Suppressor macrophage treated with lipopolysaccharide for 1 hour (primary cell): ENCODE measurements at places on chromosomes 1 and 21.

DNA sequence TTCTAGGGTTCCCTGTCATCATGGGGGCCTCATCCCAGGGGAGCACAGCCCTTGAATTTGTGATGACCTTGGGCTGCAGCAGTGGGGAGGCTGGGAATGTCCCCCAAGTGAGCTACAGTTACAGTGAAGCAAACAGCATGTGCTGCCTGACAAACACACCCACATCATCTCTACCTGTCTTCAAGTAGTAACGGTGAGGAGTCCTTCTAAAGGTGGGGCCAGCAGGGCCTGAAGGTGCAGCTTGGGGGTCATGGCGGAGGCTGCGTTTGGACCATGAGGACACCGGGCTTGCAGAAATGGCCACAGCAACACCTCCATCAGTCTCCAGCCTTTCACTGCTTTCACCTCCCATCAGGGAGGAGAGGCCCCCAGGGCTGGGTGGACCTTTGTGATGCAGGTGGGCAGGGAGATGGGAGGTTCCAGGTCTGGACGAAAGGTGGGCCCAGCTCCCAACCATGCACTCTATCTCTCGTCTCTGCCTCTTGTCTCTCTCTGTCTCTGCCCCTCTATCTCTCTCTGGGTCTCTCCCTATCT lies 55.7 kb downstream of the WNT9A start:
- DNase-seq, result no peak

- peak; percentile 43 for DNase-seq
Measured at GRCh38 chr1:202860744-202861419, 28.1 kb downstream of the RABIF start.

DNA sequence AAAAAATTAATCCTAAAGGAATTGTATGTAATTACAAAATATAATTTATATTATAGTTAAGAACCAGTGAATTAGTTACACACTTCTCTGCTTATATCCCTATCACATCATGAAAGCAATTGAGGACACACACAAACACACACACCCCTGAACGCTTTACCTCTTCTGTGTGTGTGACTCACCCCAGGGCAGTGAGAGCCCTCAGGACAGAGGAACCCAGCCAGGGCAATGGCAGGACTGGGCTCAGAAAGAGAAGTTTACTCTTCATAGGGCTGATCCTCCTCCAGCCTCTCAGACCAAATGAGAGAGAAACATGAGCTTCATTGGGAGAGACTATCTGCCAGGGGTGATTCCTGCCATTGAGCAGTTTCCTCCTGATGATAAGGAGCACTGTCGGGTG lies 38.1 kb downstream of the SLC44A3 start:
- no peak for DNase-seq

DNA sequence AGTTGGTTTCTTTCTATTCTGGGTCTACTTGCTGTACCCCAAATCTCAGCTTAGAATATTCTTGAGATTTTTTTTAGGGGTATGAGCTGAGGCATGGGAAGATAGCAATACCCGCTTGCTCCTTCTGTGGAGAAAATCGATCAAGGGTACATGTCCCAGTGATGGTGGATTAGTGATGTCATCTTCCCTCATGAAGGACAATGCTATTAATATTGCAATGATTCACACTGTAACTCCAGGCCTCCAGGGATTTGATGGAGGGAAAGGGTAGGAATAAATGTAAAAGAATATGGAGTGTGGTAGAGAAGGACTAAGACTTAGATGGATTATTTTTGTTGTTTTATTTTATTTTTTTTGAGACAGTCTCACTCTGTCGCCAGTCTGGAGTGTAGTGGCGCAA lies 47.4 kb downstream of the XCL1 start:
- no peak for DNase-seq

GRCh38 chr1:33393524-33393923 lies 37.4 kb downstream of the PHC2 start:
- DNase-seq, result no peak

- peak; percentile 75 for DNase-seq
Measured at GRCh38 chr1:121458291-121459048, 273.7 kb downstream of the SRGAP2C start.

- DNase-seq, result peak; percentile 94
Measured at GRCh38 chr1:247357781-247358211, 26.1 kb upstream of the ZNF496 start.

GRCh38 chr21:33490991-33491372 lies 534 bp downstream of the DNAJC28 start:
- DNase-seq, result peak; percentile 11

- DNase-seq, result peak; percentile 44
Measured at GRCh38 chr1:151720974-151721787, at the start of gene RIIAD1. RIIAD1 (plus strand) TSS chr1:151721522; CDS start chr1:151721537, 15 bp downstream.

GRCh38 chr1:172278478-172278877 lies 142.0 kb upstream of the C1orf105 start:
- DNase-seq, result no peak
